ENCODE measurements at places on chromosomes 7 and 10.

GRCh38 chr10:74081192-74081803 is 69.3 kb downstream of the AP3M1 start:
- peak; percentile 26 for DNase-seq

DNA sequence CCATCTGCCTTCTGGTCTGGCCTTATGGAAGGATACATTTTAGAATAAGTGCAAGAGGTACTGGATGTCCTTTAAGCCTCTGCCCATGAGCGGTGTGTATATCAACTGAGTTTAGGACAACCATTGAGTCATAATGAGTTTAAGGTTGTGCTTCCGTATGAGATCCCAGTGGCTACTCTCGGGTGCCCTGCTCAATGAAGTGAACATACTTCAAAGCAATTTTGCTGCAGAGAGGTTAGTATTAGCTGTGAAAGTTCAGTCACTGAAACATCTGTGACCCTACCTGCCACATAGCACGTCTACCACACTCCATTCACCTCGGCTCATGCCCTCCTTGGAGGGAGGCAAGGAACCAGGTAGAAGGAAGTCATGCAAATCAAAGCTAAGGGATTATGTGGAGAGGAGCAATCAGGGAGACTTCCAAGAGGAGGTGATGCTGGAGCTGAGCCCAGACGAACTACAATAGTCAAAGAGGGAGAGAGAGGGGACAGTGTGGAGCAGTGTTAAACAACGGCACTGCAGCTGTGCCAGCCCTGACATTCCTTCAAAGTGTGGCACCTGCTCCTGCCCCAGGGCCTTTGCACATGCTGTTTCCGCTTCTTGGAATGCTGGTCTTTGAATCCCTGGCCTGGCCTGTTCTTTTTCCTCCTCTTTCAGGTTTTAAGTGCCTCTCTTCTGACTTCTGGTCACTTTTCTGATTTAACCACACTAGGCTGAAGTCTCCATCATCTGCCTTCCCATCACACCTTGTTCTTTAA is 25.4 kb downstream of the BTBD16 start:
- DNase-seq = no peak

DNA sequence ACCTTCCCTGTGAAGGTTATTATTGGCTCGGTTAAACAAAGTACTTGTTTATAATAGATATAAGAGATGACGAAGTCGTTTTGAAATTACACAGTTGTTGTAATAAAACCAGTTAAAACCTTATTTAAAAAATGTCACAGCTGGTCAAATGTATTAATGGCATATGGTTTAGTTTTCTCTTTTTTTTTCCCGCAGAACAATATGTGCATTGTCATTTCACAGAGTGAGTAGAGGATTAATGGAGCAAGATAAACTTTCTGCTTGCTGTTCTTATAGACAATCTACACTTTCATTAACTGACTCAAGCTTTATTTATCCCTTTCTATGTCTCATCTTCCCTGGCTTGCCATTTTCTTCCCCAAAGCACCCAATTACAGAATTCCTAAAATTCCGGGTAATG is 404.3 kb upstream of the NPVF start:
- DNase-seq = no peak

DNA sequence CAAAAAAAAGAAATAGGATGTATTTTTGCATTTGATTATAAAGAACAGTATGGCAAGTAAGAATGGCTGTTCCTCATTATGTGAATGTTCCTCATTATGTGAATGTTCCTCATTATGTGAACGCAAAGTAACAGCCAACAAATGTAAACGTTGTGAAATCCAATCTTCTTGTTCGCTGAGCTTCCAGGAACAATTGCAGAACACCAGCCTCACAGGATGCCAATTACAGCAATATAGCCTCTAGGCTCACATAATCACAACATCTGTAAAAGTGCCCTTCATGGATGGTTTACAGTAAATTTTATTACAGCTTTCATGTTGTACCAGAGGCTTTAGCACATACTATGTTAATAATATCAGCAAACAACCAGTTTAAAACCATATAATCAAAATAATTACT is 71.6 kb downstream of the THSD7A start:
- peak; percentile 94 for DNase-seq

- no peak for DNase-seq
Observed at GRCh38 chr7:150503581-150503980, 11.1 kb upstream of the GIMAP7 start.

- no peak for DNase-seq
Observed at GRCh38 chr7:30526163-30526562, 21.5 kb upstream of the GGCT start.

DNA sequence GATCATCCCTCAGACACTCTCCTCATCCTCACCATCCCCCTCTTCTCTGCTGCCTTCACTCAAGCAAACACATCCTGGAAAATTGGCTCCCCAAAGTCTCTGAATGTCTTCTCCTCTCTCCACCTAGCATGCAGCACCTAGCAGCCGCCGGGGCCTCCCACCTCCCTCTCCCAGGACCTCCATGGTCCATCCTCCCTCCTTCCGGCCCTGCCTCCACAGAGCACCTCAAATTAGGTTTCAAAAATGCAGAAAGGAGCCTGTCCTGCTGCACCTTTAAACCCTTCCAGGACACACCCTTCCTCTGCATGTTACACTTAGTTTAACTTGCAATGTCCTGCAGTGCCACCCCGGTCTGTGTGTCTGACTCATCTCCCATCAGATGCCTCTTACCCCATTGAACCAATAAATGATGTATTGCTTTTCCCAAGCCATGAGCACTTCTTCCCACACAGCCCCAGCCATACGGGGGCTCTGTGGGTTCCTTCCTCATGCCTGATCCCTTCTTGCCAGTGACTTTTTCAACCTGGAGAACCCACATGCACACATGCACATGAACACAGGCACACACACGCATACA is 582.5 kb upstream of the MGMT start:
- no peak for DNase-seq

- DNase-seq = no peak
Observed at GRCh38 chr7:11450281-11450680, 381.7 kb downstream of the THSD7A start.

DNA sequence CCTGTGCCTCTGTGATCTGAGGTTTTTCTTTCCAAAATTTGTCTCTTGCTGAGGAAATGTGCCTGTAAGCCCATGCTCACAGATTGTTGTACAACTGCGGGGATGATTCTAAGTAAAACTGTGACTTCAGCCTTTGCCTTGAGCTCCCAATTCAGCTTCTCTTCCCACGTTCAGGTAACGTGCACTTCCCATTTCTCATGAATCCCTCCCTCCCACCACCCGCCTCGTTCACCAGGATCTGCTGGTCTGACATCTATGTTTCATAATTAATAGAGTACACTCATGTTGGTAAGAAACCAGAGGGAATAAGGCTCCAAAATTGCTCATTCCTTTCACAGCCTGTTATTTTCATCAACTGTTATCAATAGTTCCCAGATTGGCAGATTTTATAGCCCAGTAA is 332.6 kb upstream of the TPK1 start:
- DNase-seq = no peak

DNA sequence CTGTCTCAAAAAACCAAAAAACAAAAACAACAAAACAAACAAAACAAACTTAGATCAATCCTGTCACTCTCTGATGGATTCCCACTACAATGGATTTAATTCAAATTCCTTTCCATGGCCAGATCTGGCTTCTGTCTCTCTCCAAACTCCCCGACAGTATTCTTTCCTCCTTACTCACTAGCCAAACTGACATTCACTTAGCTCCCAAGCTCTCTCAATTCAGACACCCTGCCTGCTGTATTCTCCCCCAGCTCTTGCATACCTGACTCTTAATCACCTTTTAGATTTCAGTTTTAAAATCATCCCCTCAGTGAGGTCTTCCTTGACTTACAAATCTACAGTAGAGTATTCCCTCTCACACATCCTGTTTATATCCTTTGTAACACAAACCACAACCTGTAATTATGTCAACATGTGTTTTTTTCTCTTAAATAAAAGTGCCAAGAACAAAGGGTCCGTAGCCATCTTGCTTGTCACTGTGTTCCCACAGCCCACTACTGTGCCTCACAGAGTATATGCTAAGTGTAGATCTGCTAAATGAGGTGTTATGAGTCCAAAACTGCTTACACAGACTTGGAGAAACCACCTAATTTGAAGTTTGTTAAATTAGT is 14.4 kb downstream of the HERPUD2 start:
- DNase-seq = no peak

GRCh38 chr7:157739031-157739430 is 402.2 kb downstream of the DNAJB6 start:
- DNase-seq = no peak

DNA sequence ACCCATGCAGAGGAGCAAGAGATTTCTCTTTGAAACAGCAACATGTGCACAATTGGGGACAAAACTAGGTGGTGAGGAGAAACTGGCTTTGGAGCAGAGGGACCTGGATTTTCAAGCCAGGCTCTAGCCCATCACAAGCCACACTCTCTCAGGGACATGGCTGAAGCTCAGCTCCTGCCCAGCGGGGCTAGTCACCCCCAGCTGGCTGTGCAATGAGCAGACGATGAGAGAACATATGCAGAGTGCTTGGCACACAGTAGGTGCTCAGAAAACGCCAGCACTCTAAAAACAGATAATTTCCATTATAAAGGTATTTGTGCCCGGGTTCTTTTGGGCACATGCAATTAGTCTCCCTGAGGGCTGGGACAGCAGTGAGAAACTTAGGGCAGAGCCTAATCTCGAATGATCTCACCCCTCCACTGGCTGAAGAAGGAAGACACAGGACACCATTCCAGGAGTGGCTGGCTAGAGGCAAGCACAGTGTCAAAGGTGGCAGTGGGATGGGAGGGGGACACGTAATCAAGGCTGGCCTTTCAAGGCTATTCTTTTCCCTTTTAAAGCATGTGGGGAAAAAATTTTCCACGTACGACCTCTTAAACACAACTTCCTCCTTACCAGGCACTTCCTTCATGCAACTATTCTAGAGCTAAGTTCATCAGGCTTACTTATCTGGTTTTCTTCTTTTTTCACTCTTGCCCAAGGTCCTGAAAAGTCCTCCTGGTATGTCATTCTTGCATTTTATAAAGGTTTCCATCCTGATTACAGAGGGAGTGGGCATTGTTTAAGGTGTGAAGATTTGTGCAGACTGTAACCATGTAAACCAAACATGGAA is 15.1 kb downstream of the FAM53B start:
- DNase-seq = no peak

DNA sequence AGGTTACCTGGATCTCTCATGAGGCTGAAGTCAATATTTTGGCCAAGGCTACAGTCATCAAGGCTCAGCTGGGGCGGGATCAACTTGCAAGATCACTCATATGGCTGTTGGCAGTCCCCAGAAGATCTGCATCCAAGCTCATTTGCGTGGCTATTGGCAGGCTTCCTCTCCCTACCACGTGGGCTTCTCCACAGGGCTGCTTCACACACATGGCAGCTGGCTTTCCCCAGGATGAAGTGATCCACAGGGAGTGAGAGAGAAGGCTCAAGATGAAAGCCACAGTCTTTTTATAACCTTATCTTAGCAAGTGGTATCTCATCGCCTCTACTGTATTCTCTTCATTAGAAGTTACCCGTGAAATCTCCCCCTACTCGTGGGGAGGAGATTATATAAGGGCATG is 167.4 kb downstream of the TMEM26 start:
- DNase-seq = no peak

DNA sequence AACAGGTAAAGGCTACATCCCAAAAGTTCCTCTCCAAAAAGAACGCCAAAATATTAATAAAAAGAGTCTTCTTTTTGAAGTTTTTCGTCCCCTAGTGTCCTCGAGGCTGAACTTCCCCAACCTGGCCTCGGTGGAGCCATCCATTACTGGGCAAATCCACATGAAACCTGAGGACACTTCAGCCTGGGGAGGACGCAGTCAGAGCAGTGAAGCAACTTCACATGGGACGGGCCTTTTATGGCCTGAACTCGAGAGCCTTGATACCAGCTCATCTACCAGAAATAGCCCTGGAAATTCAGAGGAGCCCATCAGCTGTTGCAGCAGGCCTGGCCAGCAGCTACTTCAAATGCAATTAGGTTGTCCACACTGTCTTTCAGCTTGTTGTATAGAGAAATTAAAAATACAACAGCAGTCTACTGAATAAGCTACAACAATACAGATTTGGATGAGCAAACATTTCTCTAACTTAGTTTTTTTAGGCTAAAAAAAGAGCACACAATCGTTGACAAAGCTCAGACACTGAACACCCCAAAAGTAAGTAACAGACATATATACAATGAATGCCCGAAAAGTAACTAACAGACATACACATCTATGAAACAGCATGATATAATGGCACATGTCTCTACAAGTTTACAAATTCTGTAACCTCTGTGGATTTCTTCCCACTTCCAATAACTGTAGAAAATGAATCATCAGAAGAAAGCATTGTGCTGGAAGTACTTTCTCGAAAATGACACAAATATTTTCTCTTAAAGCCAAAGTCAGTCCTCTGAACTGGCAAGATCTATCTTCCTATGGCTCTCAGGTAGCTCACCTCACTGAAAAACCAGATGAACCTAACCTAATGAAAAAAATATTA is at the start of gene SVIL:
Gene SVIL, minus strand, starts transcription at position 208 of the 862 bp plus-strand sequence. CDS start 79,913 bp downstream, outside the sequence.
- DNase-seq = no peak

GRCh38 chr10:115003396-115003795 is 65.4 kb downstream of the TRUB1 start:
- no peak for DNase-seq

- no peak for DNase-seq
Observed at GRCh38 chr7:5420067-5420880, 3.4 kb downstream of the TNRC18 start.

DNA sequence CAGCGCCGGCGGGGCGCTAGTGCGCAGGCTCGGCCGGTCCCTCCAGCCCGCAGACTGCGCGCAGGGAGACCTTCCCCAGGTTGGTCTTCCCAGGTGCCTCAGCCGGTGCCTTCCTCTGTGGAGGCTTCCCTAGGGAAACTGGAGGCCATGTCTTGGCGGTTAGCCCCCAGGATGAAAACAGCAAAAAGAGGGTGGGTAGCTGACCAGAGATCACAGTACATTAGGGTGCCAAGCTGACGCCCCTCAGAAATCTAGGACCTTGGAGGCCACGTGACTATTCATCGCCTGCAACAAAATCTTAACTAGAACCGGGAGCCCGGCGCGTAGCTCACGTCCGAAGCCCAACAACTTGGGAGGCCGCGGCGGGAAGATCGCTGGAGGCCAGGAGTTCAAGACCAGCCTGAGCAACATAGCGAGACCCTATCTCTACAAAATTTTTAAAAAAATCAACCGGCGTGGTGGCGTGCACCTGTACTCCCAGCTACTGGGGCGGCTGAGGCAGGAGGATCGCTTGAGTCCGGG is 327 bp upstream of the FIS1 start:
- DNase-seq = no peak
